ENCODE measurements at places on chromosomes 7 and 10.

GRCh38 chr7:108581655-108582491, 12.2 kb downstream of the DNAJB9 start:
- no peak for DNase-seq

GRCh38 chr10:29634764-29635625, at the start of gene SVIL:
TSS of gene SVIL (minus strand) at chr10:29634971. CDS start at chr10:29555058, 79,913 bp downstream.
- no peak for DNase-seq

DNA sequence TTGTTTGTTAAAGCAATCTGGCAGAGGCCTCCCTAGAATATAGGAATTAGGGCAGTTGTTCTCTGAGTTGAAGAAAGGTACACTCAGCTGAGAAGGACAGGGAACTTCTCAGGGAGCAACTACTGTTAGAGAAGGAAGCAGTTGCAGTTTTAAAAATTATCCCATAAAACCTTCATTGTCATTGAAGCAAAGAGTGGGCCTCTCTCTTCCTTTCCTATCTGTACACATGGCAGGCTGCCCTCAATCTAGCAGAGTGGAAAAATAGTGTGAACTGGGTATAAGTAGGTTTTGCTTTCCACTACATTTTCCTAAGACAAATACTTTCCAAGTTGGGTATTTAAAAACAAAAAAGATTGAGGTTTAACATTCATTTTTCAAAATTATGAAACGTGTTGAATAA, 236.7 kb upstream of the KLF14 start:
- DNase-seq = no peak

- no peak for DNase-seq
Measured at GRCh38 chr7:117020591-117020973, 67.3 kb downstream of the ST7 start.

GRCh38 chr10:124104011-124104627, 10.7 kb upstream of the CHST15 start:
- no peak for DNase-seq

- DNase-seq = no peak
Measured at GRCh38 chr7:76071316-76072242, 23.7 kb downstream of the MDH2 start.

DNA sequence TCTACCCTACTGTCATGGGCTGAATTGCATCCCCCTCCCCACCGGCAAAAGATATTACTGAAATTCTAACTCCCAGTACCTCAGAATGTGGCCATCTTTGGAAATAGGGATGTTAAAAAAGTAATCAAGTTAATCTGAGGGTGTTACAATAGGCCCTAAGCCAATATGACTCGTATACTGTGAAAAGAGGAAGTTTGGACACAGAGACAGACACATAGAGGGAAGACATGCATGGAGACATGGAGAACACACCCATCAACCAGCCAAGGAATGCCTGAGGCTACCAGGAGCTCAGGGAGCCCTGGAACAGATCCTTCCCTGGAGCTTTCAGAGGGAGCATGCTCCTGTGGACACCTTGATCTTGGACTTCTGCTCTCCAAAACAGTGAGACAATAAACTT, 138.2 kb upstream of the ADO start:
- DNase-seq = no peak

DNA sequence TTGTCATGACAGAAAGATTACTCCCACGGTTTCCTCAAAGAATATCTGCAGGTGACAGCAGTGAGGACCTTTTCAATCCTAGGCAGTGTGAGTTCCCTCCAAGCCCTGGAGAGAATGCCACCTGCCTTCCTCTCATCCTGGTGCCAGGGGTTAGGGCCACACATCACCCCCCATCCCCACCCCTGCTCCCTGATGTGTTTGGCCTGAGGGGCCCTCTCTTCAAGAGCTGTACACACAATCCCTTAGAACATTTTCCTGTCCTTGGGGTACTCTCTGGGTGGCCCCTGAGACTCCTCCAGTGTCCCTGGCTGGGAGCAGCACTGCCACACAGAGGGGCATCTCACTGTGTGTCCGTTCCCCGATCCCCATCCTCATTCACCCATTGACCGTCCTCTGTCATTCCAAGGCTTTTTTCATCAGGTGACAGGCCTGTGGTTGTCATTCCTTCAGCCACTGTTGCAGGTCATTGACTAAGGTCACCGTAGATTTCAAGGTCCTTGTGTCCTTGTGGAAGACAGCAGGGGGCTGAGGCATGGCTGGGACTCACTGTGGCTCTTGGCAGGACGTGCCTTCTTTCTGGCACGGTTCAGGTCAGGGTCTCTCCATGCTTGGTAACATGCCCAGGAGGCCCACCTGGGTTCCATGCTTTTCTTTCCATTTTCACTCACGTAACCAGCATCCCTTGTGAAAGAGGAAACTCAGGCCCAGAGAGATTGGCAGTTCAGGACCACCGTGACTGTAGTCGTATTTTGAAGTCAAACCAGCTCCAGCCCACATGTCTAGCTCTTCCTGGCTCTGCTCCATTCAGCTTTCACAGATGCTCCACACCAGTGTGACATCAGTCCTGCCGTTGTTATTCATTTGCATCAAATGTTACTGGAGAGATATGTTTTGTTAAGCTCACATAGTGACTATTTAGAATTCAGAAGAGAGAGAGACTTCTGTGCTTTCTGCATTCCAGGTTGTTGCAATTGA, 26.8 kb upstream of the BTBD16 start:
- DNase-seq = no peak

- no peak for DNase-seq
Measured at GRCh38 chr10:116269619-116270018, 3.4 kb downstream of the GFRA1 start.

DNA sequence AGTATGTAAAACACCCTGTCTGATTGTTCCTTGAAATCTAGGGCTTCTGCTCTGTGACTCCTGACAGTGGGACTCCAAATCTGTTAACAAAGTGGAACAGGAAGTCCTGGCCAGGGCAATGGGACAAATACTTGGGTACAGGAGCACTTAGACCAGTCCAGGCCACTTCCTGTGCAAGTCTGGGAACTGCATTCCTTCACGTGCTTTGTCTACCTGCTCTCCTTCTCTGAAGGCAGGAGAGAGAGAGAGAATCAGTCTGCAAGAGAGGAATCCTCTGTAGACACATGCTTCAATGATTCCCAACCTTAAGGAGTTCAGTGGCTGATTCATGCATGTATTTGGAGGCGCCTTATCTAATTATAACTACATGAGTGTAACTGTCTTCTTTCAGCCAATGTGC, 530.2 kb downstream of the GATA3 start:
- DNase-seq = no peak

DNA sequence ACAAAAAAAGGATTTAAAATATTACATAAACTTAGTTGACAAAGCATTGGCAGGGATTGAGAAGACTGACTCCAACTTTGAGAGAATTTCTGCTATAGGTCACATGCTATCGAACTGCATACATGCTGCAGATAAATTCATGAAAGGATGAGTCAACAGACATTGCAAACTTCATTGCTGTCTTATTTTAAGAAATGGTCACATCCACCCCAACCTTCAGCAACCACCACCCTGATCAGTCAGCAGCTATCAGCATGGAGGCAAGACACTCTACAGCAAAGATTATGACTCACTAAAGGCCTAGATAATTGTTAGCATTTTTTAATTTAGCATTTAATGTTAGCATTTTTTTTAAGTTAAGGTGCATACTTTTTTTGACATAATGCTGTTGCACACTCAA, 73.6 kb downstream of the AGK start:
- no peak for DNase-seq

DNA sequence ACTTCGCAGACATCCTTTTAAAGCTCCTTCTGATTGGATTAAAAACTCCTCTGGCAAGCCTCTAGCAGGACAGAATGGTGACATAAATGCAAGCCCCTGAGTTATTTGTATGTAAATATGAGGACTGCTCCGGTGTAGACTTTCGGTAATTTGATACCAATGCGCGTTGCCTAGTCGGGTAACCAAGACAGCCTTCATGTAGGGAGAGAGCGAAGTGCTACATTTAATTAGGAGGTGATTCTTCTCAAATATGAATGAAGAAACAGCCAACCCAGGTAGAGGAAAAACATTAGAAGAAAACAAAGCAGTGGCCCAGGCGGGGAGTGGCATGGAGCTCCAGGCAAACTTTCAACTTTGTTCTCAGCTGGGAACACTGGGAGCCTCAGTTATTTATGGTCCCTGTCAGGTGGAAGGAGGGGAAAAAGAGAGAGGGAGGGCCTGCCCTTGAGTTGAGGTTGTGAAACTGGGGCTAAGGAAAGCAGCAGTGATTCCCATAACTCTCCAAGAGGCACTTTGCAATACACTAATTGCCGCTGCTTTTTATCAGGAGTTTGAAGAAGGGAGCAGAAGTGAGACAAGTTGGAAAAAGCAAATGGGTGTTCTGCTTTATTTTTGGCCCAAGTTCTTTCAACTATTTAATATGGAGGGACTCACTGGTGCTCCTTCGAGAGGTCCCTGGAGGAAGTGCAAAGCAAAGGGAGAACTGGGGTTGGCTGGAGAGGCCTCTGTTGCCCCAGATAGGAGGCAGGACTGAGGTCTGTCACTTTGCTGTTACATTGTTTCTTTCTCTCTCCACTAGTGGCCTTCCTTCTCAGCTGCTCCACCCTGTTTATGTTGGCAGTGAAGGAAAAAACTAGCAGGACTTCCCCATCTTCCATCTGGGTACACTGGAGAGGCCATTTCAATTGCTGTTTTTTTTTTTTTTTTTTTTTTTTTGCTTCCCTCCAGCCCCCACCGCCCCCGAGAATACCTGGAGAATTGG, 234.6 kb upstream of the CCDC6 start:
- DNase-seq = peak; percentile 40

- no peak for DNase-seq
Measured at GRCh38 chr7:28942168-28942567, 16.0 kb downstream of the TRIL start.

DNA sequence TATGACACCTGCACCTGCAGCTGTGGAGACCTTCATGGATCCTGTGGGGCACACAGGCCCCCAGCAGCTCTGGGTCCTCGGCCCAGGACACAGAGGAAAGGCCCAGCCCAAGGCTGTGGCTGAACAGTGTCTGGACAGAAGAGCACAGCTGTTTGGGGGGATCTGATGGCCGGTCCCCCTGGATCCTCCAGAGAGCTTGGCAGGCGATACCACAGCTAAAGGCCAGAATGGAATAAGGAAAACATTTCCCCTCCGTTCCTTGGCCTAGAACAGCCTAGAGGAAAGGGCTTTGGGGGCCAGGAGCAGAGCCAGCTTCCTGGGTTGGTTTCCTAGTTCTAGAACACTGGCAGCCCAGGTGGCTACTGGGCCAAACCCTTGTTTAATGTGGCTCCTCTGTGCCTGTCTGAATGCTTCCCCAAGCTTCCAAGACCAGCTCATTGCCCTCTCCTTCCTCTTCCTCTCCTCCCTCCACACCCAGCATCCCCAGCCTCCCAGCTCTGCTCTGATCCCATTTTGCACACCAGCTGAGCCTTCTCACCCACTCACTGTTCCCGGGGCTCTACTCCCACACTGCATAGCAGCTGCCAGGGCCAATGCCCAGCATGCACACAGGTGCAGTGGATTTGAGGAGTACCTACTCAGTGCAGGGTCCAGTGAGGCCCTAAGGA, 46.9 kb downstream of the GPAM start:
- DNase-seq = no peak

- DNase-seq = peak; percentile 8
Measured at GRCh38 chr7:105173586-105173985, 159.6 kb downstream of the KMT2E start.

DNA sequence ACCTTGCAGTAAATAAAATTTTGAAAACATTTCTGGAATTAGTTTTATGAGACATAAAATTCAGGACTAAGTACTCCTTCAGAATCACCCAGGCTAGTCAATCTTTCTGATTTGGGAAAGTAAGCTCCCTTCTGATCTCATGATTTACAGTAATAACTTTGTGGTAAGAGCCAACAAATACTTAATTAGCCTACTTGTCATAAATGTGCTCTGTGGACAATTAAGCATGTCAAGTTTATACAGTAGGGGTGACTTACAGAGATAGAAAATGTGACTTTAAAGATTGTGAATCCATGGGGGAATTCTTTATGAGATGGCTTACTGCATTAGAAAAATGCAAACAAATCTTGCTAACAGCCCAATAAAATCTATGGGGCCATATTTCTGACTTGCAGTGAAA, 616.9 kb upstream of the GHITM start:
- DNase-seq = no peak

- DNase-seq = no peak
Measured at GRCh38 chr7:25624833-25625232, 396.5 kb upstream of the NPVF start.

- DNase-seq = no peak
Measured at GRCh38 chr7:139953229-139953628, 109.5 kb downstream of the PARP12 start.

- no peak for DNase-seq
Measured at GRCh38 chr10:69456880-69457693, 5.8 kb downstream of the TSPAN15 start.

DNA sequence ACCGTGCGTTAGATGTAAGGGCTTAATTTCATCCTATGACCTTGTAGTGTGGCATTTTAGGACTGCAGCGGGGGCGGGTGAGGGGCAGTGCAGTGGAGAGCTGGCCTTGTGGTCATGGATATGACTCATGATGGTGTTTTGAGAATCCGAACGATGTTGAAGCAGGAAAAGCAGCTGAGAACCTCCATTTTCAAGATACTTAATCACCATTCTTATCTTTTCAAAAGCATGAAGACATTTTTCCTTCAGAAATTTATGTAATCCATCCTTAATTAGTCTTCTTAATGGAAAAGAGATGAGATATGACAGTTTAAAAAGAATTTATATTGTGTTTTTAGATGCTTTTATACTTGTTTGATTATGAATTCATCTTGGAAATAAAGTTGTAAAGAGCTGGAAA, 9.6 kb downstream of the ATP5F1C start:
- no peak for DNase-seq

DNA sequence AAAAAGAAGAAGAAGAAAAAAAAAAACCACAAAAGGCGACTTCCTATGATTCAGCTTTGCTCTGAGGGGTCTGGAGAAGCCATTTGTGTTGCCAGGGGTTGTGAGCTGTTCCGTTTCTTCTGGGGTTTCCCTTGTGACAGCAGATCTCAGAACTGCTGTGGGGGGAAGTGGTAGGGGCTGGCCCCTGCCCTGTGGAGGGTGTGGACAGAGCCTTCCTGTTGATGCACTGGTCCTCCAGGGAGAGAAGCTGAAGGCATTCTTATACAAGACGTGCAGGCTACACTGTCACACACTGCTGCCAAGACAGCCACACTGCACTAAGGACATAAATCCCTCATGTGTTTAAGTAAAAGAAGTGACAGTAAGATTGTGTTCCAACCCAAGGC, 17.3 kb upstream of the CSGALNACT2 start:
- DNase-seq = no peak

GRCh38 chr10:114374053-114374791, 30.1 kb downstream of the AFAP1L2 start:
- no peak for DNase-seq

DNA sequence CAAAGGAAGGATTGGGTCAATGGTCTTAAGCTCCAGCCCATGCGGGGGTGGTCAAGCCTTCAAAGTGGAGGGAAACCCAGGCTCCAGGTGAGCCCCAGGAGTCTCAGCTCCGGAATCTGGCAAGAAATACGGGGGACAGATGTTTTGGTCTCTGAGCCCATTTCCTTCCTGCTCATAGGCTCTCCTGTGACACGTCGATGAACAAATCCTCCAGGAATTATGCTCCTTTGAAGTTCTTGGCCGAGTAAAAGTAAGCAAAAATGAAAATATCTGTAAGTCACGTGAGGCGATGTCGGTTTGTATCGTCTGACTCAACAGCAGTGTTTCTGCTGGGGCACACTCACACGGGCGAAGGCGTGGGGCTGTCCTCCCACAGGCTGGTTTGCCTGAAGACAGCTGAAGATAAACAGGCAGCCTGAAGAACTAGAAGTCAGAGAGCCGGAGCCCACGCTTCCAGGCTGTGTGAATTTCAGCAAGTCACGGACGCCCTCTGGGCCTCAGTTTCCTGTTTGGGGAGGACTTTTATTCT, 52.6 kb upstream of the SMNDC1 start:
- no peak for DNase-seq

Measured in NCI-H1105 (cell line).